ENCODE measurements at places on chromosomes 5 and 9.

GRCh38 chr5:42020788-42021530 lies 95.9 kb downstream of the FBXO4 start:
- no peak for DNase-seq

GRCh38 chr5:36882250-36882649 lies 5.7 kb downstream of the NIPBL start:
- DNase-seq: no peak

DNA sequence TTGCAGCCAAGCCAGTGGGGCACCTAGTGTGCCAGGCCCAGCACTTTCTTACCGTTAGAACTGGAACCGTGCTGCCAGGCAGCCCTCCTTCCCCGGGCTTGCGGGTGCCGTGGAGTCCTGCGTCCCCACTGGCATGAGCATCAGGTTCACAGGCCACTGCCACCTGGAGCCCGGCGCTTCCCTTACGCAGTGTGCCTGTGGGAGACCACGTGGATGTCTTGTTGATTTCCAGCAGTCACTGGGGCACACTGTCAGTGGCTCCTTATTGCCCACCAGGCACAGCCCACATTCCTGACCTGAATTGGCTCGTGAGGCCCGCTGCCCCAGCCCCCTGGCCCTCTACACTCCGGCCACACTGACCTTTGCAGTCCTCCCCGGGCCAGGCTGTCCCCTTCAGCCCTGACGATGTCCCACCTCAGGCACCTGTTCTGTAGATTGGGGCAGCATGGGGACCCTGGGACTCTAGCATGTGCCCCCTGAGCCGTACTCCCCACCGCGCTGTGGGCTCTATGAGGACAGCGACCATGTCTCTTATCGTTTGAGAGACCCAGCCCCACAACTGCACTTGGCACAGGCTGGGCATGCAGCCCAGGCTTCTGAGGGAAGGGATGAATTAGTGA lies 10.4 kb upstream of the CEL start:
- DNase-seq: no peak

DNA sequence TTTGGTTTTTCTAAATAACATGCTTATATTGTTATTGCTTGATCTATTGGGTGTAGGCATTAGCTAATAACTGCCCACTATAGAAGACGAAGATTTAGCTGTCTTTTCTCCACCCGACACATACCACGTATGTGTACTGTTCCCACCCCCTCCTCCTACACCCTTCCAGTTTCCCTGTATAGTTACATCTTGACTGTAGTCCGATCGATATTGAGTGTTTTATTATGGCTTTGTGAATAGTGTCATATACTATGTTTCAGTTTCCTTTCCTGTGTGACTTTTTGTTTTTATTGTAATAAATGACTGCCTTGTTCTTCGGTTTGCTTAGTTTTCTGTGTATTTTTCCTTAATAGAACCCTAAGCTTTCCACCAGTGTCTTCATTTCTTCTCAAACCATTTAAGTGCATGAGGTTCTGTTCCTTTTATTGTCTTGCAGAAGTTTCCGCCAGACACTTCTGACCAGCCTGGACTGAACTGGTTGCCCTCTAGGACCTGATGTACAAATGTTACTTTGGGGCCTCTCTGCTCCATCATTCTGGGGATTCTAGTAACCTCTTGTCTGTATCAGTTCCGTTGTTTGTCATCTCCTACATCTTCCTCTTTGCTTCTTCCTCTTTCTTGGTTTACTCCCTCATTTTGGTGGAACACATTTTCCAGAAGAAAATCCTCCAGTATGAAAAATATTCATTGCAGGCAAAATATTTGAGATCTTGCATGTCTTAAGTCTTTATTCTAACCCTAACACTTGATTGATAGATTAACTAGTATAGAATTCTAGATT lies 61.8 kb downstream of the PRKACG start:
- DNase-seq: no peak

DNA sequence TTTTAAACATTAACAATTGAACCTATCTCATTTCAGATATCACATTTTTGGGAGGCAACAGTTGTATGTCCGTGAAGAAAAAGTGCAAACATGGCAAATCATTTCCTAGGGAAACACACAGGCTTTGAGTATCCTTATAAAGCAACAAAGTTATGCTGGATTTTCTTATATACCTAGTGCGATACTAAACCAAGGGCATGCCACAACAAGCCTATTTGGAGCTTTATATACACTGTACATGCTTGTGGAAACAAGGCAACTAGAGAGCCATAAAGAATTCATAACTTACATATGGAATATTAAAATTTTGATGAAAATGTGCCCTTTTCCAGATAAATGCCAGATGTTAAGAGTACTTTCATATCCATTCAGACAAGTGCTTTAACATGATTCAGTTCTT lies 191.4 kb downstream of the DCP2 start:
- no peak for DNase-seq

DNA sequence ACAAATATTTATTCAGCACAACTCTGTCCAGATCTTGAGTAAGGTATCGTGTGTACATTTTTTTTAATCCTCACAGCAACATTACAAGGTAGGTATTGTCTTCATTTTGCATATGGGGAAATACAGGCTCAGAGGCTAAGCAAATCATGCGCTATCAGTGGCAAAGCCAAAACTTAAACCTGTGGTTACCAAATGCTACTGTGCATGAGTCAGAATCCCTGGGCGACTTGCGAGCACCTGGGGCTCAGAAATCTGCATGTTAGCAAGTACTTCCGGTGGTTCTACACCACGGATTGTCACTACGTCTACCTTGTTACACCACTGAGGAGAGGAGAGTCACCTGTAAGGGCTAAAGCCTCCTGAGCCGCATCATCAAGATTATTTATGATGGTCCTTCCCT lies 21.3 kb downstream of the C5orf58 start:
- no peak for DNase-seq

- DNase-seq: no peak
These were observed 58.5 kb downstream of the SPIN1 start for GRCh38 chr9:88446728-88447127.

- DNase-seq: no peak
These were observed 280.7 kb downstream of the PRELID2 start for GRCh38 chr5:145554399-145554798.

GRCh38 chr9:131177898-131178297 lies 52.5 kb downstream of the NUP214 start:
- no peak for DNase-seq

GRCh38 chr9:111661150-111661801 lies at the start of gene GNG10:
TSS of gene GNG10 (plus strand) at chr9:111661605. CDS start at chr9:111661635, 30 bp downstream.
- DNase-seq: peak; percentile 90

GRCh38 chr9:78714576-78714975 lies 417.7 kb downstream of the PSAT1 start:
- DNase-seq: no peak

- DNase-seq: no peak
These were observed 252.4 kb upstream of the NFIL3 start for GRCh38 chr9:91676046-91676445.

DNA sequence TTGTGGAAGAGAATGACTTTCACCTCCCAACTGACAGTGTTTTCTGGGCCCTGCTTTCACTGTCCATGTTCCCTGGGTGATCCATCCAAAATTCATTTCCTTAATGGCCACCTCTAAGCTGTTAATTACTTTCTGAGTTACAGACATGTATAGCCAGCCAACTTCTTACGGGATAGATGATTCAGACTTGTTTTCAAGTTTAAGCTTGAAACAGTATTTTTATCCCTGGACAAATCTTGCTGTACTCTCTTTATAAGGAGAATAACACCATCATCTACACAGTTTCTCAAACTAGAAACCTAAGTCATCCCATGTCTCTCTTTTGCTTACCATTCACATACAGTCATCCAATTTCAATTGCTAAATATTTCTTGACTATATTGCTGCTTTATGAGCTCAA lies 6.9 kb downstream of the FAM174A start:
- DNase-seq: no peak

GRCh38 chr5:54693936-54694657 lies 176.5 kb downstream of the SNX18 start:
- no peak for DNase-seq

- no peak for DNase-seq
These were observed 77.6 kb upstream of the TMC1 start for GRCh38 chr9:72443855-72444254.

DNA sequence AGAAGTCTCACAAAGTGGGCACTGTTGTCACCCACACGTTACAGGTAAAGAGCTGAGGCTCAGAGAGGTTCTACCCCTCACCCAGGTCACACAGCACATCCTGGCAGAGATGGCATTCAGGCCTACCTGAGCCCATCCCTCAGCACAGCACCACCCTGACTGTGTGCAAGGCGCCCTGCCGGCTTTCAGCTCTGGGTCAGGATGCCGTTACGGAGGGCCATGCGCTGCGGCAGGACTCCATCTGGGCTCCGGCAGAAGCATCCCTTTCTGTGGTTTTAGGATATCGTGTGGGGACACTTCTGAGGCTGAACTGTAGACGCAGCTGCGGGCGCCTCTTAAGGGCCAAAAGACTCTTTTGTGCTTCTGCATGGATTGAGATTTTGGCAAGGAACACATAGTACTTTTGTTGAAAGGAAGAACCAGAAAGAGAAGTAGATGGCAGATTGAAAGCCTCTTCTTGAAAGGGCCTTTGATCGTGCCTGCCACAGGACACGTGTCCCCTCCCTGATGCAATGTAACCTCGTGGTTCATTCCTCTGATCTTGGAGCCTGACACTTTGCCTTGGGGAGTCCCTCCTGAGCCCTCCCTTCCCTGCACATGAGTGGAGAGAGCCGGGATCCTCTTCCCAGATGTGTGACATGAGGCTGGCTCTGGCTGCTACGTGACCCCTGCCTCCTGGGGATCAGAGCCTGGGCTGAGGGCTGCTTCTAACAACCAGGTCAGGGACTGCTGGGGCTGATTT lies 31.3 kb downstream of the USP20 start:
- no peak for DNase-seq

GRCh38 chr9:106862110-106862820 lies 701 bp upstream of the ZNF462 start:
- peak; percentile 27 for DNase-seq

GRCh38 chr9:87698069-87698809 lies 27.7 kb upstream of the CTSL start:
- DNase-seq: no peak

DNA sequence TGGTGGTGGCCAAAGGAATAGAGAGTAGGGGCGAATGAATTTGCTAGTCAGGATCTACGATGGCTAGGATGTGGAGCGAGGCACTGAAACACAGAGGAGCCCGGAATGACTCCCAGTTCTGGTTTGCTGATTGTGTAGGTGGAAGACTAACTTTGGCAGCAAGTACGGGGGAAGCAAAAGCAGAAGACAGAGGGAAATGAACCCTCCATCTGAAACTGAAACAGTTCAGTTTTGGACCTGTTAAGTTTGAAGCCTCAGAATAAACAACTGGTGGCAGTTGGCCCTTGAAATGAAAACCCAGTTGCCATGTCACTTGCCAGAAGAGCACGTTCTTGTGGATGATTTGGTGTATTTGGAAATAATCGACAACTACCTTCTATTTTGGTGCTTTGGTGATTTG lies 15.4 kb upstream of the SMIM15 start:
- DNase-seq: no peak

DNA sequence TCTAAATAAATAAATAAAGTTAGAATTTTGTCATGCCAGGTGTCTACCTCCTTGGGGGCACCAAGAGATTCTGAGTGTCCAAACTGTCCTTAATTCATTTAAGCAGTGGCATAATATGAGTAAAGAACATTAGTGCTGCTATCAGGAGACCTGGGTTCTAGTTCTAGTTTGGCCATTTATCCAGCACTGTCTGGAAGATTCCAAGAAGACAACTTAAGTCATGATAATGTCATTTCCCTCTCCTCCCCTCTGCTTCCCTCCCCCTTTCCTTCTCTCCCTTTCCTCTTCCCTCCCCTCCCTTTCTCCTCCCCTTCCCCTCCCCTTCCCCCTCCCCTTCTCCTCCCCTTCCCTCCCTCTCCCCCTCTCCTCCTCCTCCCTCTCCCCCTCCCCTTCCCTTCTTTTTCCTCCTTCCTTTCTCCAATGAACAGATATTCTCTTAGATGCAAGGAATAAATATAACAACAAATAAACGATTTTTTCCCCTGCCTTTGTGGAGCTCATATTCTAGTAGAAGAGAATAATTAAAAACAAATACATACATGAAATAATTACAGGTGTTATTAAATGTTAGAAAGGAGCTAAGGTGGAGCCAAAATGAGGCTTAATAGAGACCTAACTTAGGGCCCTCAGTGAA lies 90.8 kb downstream of the NMUR2 start:
- no peak for DNase-seq

DNA sequence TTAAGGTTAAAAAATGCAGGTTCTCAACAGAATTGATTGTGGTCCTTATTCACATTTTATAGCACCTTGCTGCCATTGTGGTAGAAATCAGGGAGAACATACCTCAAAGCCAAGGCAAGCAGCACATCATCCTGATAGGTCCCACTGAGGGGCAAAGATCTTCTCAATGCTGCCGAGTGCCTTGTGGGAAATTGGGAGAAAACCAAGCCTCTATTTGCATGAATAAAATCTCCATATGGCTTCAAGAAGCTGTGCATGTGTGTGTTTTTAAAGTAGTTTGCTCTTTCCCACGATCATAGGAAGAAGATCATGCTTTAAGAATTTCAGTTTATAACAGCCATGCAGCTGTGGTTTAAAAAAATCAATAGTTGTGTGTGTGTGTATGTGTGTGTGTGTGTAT lies 216.9 kb upstream of the FBXL7 start:
- no peak for DNase-seq

- DNase-seq: peak; percentile 50
These were observed 40.9 kb downstream of the TNPO1 start for GRCh38 chr5:72857396-72857795.

DNA sequence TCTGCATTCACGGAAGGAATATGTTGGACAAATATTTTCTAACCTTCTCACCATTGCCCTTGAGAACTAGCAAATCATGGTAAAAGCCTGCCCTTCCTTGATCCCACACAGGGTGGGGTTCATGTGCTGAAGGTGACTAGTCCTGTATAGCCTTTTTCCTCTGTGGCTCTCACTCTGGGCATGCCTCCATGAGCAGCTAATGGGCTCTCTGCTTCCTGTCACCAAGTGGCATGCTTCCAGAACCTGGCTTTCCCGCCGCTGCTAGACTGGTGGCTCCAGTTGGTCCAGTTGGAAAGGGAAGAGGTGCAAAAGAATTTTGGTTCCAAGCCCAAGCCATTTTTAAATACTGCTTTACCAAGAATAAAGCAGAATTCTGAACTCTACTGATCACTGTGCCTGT lies 35.5 kb downstream of the FBXO10 start:
- no peak for DNase-seq

DNA sequence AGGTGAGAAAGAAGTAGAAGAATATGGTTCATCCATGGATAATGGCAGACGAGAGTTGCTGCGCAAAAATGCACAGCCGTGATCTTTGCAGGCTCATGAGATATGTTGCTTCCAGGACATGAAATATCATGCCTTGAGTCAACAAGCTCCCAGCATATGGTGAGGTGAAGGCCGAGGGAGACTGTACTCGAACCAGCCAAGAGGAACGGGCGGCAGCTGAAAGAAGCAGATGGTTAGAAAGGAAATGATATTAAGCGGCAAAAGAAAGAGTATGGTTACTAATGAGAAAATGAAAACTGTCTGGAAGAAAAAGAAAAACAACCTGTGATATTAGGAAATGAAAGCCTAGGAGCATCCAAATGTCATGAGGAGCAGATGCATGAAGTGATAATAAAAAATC lies 344.7 kb upstream of the DAP start:
- no peak for DNase-seq

DNA sequence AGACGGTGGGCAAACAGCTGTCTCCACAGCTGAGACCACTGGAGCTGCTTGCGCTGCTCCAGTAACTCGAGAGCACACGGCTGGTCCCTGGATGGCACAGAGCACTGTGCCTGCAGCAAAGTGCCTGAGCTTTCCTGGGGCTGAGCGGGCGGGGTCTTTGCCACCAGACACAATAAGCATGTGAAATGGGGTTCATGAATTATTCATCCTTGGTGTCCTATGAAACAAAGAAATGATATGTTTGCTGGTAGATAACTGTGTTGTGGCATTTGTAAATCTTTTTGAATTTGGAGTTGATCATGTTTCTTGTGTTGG lies 151.7 kb upstream of the MPDZ start:
- no peak for DNase-seq

All from 8988T (cell line).